ENCODE measurements at places on chromosomes 13 and 19.

DNA sequence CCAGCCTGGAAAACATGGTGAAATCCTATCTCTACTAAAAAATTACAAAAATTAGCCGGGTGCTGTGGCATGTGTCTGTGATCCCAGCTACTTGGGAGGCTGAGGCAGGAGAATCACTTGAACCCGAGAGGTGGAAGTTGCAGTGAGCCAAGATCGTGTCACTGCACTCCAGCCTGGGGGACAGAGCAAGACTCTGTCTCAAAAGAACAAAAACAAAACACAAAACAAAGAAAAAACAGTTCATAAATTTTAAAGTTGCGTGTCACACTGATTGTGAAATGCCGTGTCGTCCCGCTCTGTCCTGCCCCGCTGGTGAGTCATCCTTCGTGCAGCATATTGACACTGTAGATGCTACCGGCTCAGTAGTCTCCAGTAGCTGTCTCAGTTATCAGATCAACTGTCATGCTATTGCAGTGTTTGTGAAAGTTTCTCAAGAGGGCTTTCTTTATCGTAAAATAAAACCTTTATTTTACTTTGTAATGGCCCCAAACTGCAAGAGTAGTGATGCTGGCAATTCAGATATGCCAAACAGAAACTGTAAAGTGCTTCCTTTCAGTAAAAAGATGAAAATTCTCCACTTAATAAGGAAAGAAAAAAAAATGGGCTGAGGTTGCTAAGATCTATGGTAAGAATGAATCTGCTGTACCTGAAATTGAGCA is 36.4 kb upstream of the IGFL1 start:
- no peak for DNase-seq

DNA sequence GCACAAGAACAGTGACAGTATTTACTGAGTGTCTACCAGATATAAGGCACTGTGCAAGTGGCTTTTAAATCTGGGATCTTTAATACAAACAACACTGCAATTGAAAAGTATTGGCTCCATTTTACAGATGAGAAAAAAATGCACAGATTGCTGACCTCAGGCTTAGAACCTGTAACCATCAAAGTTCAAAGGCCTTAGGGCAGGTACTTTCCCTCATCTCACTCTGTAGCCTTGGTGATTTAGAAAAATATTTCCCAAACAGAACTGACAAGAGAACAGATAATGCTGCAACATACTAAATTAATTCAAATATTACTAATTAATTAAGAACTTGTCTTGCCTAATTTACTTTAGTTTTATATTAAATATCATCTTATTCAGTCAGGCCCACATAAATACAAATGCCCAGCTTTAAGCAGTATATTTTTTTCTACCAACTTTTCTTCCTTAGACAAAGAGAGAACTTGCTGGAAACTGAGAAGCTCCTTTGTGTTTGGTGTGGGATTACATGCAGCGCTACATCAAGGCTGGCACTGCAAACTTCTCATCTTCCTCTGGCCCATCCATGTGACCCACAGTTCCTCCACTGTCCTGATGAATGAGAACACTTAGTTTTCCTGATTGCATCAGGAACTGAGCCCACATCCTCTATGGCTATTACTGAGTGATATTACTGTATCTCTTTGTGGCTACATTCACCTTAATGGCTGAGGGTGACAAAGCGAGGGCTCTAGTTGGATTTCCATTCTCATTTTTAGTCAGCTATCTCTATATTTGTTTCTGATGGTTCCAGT is 302.1 kb downstream of the ENOX1 start:
- DNase-seq: no peak

- no peak for DNase-seq
Measured at GRCh38 chr19:7983286-7983950, 22.0 kb downstream of the ELAVL1 start.

DNA sequence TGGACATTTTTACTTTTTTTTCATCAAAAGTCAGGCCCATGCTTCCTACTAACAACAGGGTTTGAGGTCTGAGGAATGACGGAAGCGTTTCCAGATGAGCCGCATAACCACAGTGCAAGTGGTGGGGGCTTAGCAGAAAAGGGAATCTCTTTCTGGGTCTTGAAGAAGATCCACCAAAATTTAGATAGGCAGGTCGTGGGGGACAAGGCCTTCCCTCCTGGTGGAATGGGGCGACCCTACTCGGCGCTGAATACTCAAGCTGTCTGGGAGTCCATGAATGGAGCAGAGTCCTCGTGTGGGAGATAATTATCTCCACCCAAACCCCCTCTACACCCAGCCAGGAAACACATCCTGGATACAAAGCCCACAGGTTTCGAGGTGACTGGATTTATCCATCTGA is 36.9 kb downstream of the CARS2 start:
- DNase-seq: no peak

- DNase-seq: no peak
Measured at GRCh38 chr13:113187263-113187669, 21.2 kb downstream of the PCID2 start.

DNA sequence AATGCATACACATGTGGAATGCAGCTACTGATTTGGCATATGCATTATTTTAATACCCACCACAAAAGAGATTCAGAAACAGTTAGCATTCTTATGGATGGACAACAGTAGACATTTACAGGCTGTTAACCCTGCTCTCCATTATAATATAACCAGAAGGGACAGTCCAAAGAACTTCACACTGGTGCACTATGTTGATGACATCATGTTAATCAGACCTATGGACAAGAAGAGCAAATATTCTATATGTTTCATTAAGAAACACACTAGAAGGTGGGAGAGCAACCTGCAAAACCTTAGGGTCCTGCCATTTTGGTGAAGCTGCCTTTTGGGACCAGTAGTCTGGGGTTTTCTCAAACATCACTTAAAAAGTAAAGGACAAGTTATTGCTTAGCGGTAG is 701.3 kb downstream of the UQCRFS1 start:
- no peak for DNase-seq

DNA sequence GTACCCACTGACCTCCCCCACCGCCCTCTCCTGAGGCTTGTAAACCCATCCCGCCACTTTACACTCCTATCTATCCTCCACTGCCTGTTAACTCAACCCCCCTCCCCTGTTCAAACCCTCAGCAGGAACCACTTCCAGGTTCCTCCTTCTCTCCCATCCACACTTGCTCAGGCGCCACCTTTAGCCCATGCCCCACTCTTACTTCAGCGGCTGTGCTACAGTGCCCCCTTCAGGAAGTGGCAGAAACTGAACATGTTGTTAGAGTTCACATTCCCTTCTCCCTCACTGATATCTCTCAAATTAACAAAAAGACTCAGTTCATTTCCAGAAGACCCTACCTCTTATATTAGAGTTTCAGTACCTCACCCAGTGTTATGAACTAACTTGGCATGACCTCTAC is 49.4 kb downstream of the ZNF91 start:
- DNase-seq: no peak

GRCh38 chr19:10205636-10206035 is 10.9 kb upstream of the DNMT1 start:
- DNase-seq: no peak

DNA sequence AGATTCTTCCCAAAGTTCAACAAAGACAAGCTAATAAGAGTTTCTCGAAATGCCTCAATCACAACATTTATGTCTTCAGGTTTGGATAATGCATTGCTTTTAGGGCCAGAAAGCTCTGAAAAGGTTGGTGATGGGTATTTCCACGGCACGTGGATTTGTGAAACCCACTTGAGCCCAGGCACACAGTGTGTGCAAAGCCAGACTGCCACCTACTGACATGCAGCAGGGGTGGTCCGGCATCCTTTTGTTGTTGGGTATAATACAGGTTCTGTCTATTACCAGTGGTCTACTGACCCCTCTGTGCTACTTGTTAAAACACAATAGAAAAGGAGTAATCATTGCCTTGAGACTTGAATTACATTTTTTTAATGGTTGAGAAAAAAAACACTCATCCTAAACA is 225.6 kb downstream of the RAP2A start:
- no peak for DNase-seq

GRCh38 chr19:13069415-13070359 is 33.0 kb downstream of the LYL1 start:
- peak; percentile 29 for DNase-seq

- DNase-seq: no peak
Measured at GRCh38 chr13:95652821-95653220, 8.3 kb upstream of the DZIP1 start.

GRCh38 chr13:77724092-77724491 is 26.6 kb downstream of the SLAIN1 start:
- DNase-seq: no peak
